ENCODE measurements at places on chromosomes 5 and 9. TPM values are rescaled to one million over a fixed set of nuclear protein-coding genes. Genes with fewer than 3 reads are reported as not detected.
A peak's percentile ranks its signal among the peaks of the same experiment; 100 is the strongest.

The PTPRD gene
- total RNA-seq: not detected

DNA sequence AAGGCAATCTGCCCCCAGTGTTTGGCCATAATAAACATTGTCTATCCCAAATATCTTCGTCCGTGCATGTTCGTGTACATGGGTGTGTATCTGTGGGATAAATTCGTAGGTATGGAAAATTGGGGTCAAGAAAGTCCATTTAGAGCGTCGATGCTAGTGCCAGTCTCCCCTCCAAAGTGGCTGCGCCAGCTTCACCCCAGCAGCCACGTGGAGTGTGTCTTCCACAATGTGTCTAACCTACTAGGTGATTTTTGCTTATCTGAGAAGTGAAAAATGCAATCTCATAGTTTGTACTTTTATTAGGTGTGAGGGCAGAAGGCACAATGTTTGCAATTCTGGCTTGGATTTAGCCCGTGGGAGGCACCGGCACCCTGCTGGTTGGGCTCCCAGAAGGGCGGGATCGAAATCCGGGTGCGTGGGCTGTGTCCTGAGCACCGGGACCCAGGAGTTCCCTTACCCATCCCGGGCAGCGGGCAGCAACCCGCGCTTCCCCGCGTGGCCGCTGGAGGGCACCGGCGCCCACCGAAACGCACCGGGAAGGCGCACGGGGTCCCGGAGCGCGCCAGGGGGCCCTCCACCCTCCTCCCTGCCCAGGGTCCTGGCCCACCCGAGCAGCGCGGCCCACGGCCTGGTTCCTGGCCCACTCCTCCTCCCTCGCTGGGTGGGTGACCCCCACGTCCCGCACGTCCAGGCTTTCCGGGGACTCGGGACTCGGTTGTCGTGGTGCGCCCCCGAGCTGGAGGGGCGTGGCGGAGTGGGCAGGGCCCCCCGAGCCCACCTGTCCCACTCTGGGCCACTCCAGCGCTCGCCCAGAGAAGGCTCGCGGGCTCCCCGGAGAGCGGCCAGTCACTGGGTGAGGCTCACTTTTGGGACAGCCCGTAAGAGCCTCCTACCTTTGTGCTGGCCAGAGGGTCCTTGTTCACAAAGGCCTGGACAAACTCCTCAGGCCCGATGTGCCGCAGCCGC lies 55.4 kb upstream of the RNF130 start:
- peak; percentile 58 for DNase-seq

- DNase-seq: peak; percentile 29
These were observed 1.7 kb downstream of the CCNG1 start for GRCh38 chr5:163439092-163439425.

The SLC45A2 gene
- not detected for total RNA-seq

The CCDC192 gene
- not detected for total RNA-seq

GRCh38 chr9:137482094-137482781 lies 23.1 kb upstream of the NSMF start:
- peak; percentile 96 for DNase-seq

The GPX3 gene
- not detected for total RNA-seq

DNA sequence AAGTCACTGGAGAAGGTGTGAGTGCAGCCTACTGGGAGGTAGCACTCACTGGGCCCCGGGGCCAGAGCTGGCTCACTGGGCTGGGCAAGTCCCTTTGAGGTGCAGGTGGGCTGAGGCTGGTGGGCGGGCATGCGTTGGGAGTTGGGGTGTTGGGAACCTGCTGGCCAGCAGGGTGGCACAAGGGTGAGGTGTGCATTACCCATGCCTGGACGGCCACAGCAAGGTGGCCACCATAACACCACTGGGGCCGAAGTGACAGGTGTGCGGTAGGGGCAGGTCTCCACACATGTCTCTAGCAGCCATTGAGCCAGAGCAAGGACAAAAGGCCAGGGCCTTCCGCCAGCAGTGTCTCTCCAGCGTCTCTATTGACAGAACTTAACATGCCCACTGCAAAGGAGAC lies 22.6 kb downstream of the PRRT1B start:
- DNase-seq: no peak

All from MCF 10A (cell line).